ENCODE measurements at places on chromosomes 3 and 15.

DNA sequence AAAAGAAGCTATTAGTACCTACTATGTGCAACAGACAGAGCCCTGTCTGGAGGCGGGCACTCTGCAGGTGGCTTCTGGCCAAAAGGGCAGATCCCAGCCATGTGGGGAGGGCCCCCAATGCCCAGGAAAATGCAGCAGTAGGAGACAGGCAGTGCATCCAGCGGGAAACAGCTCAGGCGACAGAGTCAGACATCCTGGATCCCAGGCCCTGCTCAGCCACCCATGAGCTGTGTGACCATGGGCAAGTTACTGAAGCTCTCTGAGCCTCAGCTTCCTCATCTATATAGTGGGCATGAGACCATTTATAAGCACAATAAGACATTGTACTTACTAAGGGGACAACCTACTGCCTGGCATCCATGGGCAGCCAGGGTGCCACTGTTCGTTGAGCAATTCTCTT is 25.8 kb downstream of the NUP210 start:
- DNase-seq: no peak

DNA sequence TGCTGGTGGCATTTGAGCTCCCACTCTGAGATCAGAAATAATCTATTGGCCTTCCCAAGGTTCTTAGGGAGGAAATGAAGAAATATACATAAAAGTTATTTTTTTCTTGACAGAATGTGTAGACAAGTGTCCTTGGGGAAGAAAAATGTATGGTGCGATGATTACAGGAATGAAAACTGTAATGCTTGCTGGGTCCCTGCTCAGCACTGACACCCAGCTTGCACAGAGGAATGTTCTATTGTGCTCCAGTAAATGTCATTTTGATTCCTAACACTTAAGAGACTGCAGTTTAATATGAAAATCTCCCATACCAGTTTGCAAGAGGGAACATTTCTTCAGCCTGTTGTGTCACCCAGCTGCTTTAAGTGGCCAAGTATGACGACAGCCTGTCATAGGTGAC is 271.3 kb upstream of the TPM1 start:
- DNase-seq: no peak

DNA sequence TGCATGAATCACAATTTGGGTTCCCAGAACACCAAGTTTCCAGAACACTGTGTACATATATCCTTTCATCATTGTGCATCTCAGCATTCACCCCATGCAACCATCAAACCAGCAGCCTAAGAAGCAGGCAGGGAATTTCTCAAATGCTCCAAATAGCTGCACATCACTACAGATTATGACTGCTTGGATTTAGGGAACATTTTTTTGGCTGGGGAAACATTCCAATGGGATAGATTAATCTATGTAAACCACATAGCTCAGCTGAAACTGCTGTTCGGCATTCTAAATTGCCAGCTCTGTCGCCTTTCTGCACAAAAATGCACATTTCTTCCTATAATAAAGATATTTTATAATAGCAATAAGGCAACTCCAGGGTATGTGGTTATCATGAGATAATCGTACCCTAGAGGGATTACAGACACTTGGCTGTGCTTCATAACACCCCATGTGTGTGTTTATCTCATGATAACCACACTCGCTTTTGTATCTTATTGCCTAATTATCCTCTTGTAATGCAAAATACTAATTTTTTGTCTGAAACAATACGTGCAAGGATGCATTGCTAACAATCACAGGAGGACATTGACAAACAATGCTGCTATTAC is 483.7 kb upstream of the DPH6 start:
- DNase-seq: no peak

GRCh38 chr15:38171973-38172372 is 80.7 kb upstream of the SPRED1 start:
- no peak for DNase-seq

DNA sequence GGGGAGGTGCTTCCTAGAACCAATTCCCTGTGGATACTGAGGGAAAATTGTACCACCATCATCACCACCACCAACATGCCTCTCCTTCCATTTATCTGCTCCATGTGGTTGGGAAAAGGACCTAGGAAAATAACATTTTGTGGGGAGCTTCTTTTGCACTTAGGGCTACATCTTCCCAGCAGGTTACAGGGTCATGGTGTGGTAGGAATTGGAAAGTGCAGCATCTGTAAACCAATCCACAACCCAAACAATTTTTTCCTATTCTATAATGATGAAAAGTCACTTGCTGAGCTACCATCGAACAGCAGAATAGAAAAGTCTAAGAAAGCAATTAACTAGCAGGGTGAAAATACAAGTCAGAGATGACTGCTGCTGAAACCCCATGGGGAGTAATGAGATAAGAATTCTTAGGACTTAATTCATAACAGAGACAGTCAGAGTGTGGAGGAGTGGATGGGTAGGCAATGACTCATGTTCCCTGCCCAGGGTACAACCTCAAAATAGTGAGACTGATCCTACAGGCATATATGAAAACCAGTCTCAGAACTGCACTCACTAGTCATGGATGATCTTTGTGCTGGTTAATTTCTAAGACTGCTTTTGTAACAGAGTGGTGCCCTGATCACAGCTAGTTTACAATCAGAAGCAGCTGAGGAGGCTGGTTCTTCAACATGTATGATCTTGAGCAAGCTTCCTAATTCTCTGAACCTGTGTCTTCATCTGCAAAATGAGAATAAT is 38.1 kb upstream of the LEKR1 start:
- no peak for DNase-seq

DNA sequence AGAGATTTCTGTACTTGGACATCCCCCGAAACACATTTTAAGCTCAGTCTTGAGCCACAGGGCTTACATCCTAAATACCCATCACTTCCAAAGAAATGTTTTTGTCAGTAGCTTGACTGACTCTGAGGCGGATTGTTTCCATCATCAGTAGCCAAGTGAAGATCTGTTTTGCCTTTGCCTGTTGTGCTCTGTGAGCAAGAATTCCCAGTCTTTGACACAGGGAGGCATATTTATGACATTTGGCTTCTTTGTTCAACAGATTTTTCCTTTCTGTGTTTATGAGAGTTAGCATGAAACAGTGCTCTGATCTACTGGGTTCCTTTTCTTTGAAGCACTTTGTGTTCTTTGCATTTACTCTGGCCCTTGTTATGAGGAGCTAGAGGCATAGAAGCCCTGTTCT is 132.1 kb upstream of the CDIN1 start:
- DNase-seq: no peak

DNA sequence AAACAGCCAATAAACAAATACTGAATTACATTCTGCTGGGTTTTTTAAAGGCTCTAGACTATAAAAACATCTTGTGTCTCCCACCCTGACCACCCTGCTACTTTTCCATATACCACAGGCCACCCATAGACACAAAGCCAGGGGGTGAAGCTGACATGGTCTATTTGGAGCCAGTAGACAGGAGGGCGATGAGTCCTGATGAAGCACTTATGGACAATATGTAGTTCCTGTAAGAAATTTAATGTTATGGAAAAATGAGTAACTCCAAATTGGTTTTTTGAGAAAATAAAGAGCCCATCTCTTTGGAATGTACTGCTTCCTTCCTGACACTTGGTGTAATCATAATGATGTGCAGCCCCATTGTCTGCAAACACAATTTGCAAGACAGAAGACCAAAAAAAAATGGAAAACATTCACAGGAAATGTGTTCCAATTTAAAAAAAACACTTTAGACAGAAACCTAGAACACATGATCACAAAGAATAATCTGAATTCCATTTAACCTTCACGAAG is 11.8 kb downstream of the SSR3 start:
- no peak for DNase-seq

DNA sequence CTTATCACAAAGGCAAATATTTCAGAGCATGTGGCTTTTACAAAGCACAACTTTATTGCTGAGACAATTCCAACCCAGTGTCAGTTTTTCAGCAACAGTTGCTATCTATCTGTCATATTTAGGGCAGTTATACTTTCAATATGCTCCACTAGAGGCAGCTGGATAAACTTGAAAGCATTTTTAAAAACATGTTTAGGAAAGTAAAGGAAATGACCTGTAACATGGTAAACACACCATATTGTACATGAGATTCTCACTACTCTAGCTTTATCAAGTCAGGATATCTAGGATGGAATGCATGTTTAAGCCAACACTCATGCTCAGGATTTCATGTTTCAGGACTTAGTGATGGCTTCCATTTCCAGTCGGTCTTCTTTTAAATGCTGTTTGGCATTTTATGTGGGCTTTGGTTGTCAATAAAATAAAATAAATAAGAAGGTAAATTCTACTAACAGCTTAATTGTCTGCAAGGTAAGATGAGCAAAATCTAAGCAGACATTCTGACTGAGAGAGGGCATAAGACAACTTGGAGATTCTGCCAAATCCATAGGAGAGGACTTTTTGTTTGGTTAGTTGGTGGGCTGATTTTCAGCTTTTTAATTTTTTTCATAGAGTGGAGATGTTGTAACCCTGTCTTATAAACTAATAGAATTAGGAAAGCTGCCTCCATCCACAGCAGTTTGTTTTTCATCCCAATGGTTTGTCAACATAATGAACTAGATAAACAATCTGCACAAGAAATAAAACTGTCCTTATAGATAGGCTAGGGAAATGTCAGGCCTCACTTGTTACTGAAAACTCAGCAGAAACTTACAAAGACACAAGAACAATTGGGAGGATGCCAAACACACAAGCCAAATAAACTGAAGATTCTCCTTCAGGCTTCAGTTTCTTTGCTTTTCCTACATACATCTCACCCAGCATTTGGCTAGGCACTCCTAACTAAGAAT is 63.4 kb upstream of the CPB1 start:
- no peak for DNase-seq
